Central memory CD8-positive, alpha-beta T cell (primary cell): ENCODE measurements at places on chromosomes 7 and 10.

GRCh38 chr7:37318541-37318940 lies 130.1 kb downstream of the ELMO1 start:
- DNase-seq, result no peak

DNA sequence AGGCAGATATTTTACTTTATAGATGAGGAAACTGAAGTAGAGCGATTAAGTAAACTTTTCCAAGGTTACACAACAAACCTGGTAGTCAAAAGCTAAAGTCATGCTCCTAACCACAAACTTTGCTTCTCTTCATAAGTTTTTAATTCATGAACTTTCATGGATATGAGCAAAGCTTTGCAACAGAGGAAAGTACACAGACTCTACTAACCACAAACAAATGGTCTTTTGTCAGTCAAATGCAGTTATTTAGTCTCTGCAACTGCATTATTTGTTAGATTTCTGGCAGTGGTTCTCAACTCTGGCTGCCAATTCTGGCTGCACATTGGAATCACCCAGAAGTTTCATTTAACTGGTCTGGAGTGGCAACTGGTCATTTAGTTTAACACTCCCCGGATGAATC lies 140.6 kb upstream of the TMEM168 start:
- DNase-seq, result no peak

GRCh38 chr7:37663693-37664092 lies 19.9 kb upstream of the GPR141 start:
- DNase-seq, result no peak

GRCh38 chr10:646118-646524 lies 43.3 kb downstream of the DIP2C start:
- no peak for DNase-seq

DNA sequence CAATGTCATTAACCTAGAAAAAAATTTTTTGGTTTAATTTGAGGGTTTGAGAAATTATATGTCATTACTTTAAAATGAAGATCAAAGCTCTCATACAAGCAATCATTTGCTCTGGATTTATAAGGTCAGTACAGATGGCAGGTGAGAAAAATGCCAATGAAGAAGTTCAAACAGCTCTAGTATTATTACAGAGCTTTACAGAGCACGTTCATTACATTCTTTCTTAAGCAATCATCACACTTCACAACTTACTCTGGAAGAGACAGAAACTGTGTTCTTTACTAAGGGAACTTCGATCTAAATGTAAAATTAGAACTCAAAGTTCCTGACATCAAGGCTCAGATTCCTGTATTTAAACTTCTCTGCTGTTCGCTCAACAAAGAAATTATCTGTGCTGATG lies 153.4 kb downstream of the ATE1 start:
- no peak for DNase-seq

DNA sequence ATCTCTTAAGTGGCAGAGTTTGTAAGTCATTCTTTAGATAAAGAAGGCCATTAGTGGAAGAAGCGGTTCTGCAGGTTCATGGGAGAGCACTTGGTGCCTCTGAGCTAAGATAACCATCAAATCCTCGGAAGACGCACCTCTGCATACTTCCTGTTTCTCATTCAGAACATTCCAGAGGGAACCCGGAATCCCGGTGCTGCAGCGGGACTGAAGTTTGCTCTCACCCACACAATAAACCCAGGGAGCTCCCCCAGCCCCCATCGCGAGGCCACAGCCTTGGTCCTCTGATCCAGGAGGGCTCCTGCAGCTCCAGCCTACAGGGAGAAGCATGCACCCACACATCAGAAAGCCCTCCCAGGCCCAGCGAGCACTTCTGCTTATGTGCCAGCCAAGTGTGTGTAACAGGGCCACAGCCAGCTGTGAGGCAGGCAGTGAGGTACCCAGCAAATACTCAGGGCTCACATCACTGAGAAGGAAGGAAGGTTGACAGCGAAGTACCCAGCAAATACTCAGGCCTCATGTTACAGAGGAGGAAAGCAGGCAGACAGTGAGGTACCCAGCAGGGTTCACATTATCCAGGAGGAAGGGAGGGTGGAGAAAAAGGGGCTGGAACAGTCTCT lies 142.4 kb downstream of the DIP2C start:
- DNase-seq, result no peak

DNA sequence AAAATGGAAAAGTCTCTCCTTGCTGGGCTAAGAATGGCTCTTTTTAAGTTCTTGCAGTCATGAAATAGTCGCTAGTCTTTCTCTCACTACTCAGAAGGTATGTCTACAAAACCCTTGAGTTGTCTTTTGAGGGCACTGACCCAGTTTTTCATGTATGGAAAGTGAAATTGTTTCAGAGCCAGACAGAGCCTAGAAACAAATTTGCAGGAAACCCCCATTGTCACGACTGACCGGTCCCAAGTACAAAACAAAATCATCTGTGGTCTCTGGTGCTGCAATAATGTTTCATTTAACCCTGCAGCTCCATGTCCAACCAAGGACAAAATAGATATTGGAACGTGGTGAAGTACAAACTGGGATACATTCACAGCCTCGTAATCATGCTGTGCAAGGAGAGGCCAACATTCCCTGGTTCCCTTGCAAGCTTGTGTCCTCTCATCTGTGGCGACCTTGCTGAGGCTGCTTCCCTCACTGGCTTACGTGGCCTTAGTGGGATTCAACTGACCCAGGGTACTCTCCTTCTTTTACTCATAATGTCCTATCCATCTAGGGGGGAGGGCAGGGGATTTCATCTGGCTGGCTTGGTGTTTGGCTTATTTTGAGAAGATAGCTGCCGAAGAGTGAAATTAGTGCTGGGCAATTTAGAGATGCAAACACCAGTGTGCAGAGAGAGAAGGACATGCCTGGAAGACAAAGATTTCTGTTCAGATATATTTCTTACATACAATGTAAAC lies 172.5 kb downstream of the IPMK start:
- DNase-seq, result no peak

- DNase-seq, result no peak
Measured at GRCh38 chr7:47580811-47581331, 1.0 kb downstream of the TNS3 start.

DNA sequence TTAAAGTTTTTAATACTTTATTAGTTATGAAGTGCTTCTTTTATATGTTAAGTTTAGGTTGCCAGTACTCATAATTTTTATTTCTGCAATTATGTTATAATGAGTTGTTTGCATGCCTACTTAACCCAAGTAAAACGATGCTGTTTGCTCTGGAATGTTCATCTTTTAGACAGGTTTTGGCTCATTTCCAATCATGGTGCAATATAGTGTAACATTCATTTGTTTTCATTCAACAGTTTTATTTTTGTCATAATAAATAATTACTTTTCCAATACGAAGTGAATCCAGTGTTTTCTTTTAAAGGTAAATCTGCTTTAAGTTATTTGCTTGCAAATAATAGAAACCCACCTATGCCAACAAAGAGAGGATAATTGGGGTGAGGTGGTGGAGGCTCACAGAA lies 22.1 kb downstream of the ARL5B start:
- DNase-seq, result no peak

DNA sequence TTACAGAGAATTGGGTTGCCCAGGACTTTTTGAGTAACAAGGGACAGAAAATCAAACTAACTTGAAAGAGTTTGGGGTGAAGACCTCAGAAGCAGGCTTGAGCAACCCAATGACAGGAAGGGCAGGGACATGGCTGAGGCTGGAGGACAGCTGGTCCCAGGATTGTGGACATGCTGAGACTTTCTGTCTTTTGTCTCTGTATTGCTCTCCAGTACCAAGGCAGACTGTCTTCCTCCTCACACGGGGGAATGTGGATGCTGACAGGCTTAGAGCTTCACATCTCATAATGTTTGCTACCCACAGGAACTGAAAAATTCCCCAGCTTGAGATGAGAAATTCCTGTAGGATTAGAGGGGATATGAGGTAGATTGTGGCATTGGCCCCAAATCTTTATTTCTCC lies 229.6 kb downstream of the PHF14 start:
- DNase-seq, result no peak

GRCh38 chr7:24734306-24734705 lies 23.0 kb downstream of the GSDME start:
- no peak for DNase-seq

DNA sequence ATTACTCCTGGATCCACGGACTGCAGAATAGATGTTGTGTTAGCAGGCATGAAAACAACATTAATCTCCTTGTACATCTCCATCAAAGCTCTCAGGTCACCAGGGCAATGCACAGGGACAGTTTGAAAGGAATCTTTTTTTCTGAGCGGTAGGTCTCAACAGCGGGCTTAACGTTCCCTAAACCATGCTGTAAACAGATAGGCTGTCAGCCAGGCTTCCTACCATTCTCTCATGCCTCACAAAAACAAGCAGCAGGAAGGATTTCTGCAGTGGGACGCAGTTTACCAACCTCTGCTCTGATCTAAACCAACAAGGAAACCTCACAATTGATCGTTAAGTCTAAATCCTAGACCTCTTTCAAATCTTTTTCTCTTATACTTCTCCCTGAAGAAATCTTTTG lies 50.8 kb downstream of the CNOT4 start:
- no peak for DNase-seq

DNA sequence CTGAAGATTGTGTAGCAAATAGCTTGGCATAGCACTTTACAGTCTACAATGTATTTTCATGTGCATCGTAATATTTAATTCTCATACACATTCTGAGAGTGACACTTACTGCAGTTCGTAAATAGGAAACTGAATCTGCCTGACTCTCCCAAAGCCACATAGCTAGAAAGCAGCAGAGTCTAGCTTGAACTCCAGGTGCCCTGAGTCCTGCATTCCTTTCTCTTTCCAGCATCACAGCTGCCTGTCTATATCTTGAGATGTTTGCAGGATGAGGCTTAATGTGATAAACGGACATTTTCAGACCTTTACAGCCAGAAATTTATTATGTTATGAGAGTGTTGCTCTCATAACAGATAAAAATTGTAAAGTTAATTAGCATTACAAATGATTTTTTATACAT lies 132.9 kb upstream of the PLXDC2 start:
- DNase-seq, result no peak

DNA sequence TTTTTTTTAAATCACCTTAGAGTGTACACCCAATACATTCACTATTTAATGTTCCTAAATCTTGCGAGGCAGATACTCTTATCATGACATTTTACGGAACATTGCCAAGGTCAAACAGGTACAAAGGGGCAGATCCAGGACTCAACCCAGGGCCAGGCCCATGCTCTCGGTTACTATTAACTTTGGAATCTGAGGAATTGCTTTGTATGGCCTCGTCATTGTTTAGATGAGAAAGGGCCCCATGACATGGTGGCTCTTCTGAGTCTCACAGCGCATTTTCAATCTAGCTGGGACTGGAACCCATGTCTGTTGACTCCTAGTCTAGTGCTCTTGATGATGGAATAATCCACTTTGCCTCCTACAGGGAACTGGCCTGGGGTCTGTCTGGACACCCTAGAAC lies 59.1 kb downstream of the GATA3 start:
- DNase-seq, result no peak

- DNase-seq, result no peak
Measured at GRCh38 chr10:6711408-6711841, 131.3 kb upstream of the PRKCQ start.

- no peak for DNase-seq
Measured at GRCh38 chr10:55500931-55501559, 700.0 kb upstream of the PCDH15 start.

GRCh38 chr10:70616761-70617160 lies 14.2 kb upstream of the PRF1 start:
- DNase-seq, result peak; percentile 45

GRCh38 chr7:156544919-156545715 lies 95.5 kb upstream of the RNF32 start:
- DNase-seq, result no peak

DNA sequence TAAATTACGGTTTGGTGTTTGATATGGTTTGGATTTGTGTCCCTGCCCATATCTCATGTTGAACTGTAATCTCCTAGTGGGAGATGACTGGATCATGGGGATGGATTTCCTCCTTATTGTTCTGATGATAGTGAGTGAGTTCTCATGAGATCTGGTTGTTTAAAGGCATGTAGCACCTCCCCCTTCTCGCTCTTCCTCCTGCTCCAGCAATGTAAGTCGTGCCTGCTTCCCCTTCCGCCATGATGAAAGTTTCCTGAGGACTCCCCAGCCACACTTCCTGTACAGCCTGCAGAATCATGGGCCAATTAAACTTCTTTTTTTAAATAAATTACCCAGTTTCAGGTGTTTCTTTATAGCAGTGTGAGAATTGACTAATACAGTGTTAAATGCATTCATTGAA lies 116.6 kb downstream of the DOCK4 start:
- no peak for DNase-seq

GRCh38 chr10:28967031-28967430 lies 289.7 kb downstream of the BAMBI start:
- no peak for DNase-seq

GRCh38 chr7:28121496-28121895 lies 59.1 kb downstream of the JAZF1 start:
- DNase-seq, result no peak

DNA sequence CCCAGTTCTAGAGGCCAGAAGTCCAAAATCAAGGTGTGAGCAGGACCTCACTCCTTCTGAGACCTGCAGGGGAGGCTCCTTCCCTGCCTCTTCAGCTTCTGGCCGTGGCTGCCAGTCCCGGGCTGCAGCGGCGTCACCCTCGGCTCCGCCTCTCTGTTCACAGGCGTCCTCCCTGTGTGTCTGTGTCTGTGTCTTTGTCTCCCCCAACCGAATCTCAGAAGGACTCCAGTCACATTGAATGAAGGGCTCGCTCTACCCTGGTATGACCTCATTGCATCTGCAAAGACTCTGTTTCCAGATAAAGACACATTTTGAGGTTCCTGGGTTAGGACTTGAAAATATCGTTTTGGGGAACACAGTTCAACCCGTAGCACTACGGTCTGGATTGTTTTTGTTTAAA lies 33.1 kb upstream of the GALNT11 start:
- peak; percentile 15 for DNase-seq

GRCh38 chr10:77266242-77266641 lies 371.4 kb downstream of the KCNMA1 start:
- no peak for DNase-seq

GRCh38 chr7:87580636-87581035 lies 20.0 kb downstream of the ABCB1 start:
- no peak for DNase-seq

DNA sequence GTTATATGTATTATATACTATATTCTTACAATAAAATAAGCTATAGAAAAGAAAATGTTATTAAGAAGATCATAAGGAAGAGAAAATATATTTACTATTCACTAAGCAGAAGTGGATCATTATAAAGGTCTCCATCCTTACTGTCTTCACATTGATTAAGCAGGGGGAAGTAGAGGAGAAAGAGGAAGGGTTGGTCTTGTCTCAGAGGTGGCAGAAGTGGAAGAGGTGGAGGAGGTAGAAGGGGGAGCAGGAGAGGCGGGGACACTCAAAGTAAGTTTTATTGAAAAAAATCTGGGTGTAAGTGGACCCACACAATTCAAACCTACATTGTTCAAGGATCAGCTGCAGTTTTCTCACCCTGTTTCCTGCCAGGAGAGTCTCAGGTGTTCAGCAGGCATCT lies 28.9 kb upstream of the ERCC6 start:
- no peak for DNase-seq
